SJCRH30 (cell line): ENCODE measurements at places on chromosomes 16 and 17.

GRCh38 chr17:75900691-75901533, 3.8 kb downstream of the MRPL38 start:
- DNase-seq: no peak

GRCh38 chr16:87123356-87124001, 193.7 kb downstream of the C16orf95 start:
- DNase-seq: no peak

- no peak for DNase-seq
Measured at GRCh38 chr16:29641561-29641960, 21.5 kb upstream of the SPN start.

DNA sequence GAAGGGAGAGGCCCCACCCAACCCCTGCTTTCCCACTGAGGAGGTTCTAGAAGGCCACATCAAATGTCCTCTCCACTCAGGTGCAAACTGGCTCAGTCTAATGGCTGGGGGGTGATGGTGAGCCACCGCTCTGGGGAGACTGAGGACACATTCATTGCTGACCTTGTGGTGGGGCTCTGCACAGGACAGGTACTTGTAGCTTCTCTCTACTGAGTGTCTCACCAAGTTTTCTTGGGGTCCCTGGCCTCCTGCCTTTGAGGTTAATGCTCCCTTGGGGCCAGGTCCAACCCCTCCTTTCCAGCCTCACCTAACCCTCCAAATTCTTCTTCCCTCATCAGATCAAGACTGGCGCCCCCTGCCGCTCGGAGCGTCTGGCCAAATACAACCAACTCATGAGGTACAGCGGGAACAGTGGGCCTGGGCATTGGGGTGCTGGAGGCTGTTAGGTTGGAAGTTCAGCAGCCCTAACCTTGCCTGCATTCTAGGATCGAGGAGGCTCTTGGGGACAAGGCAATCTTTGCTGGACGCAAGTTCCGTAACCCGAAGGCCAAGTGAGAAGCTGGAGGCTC, 5.7 kb downstream of the ENO3 start:
- no peak for DNase-seq

DNA sequence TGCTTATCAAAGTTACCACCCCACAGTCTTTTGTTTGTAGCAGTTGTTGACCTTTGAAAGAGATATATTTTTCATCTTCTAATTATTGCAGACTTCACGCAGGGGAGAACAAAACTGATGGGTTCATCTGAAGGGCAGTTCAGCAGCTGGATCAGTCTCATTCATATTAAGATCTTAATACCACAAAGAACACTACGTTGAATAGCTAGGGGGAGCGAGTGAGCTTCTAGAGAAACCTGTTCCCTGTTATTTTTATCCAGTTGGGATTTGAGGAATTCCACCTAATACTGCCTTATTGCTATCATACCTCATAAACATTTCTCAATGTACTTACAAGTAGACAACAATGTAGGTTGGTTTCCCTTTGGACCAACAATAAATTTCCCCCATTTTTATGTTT, 306.1 kb upstream of the KIF2B start:
- DNase-seq: peak; percentile 38

- DNase-seq: no peak
Measured at GRCh38 chr16:2782583-2783351, 4.6 kb downstream of the PRSS33 start.

DNA sequence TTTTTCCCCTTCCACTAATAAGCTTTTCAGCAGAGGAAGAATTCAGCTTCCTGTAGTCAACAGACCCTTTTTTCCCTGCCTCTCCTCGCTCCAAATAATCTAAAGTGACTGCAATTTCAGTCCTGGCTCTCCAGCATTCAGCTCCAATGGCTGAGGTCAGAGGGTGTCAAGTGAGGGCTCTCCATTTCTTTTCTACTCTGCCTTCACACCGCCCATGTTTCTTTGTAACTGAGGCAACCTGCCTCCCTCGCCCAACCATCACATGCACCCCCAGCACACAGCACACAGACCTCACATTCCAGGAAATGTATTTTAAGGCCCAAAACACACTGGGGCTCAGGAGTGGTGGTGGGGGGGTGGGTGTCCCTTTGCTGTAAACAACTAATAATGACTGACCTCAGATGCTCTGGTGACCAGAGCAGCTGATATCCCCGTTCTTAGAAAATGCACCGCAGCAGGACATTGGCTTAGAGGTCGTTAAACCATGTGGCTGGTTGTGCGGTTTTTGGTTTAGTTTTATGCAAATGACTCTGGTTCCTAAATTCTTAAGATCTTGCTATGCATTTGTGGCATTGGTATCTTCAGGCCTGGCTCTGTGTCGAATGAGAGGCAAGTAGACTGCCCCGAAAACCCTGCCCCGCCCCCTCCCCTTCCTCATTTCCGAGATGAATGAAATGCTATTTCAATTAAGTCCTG, 203.6 kb downstream of the ZFHX3 start:
- no peak for DNase-seq

DNA sequence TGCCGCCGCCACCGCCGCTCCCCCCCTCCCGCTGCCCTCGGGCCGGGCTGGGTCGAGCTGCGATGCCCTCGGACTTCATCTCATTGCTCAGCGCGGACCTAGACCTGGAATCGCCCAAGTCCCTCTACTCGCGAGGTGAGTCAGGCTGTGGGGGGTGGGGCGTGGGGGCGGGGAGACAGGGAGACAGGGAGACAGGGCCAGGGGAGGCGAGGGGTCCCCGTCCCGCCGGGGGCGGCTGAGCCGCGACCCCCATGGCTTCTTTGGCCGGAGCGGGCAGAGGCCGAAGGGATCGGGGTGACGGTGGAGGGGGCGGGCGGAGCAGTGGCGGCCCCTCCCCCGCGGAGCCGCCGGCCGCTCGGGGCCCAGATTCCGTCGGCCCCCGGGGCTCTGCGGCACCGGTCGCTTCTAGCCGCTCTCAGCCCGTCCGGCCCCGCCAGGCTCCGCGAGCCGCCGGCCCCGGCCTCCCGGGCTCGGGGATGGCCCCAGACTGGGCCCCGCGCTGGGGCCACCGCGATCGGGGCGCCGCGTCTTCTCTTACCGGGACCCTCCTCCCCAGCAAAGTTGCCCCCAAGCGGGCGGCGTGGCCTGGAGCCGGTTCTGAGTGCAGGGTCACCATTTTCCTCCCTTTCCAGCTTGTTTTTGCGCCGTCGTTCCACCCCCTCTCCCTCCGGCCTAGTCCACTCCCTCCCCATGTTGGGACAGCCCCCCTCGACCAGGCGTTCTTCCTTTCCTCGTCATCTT, 644 bp downstream of the NFAT5 start:
- peak; percentile 57 for DNase-seq

- DNase-seq: no peak
Measured at GRCh38 chr17:68505951-68506350, 6.3 kb upstream of the PRKAR1A start.

DNA sequence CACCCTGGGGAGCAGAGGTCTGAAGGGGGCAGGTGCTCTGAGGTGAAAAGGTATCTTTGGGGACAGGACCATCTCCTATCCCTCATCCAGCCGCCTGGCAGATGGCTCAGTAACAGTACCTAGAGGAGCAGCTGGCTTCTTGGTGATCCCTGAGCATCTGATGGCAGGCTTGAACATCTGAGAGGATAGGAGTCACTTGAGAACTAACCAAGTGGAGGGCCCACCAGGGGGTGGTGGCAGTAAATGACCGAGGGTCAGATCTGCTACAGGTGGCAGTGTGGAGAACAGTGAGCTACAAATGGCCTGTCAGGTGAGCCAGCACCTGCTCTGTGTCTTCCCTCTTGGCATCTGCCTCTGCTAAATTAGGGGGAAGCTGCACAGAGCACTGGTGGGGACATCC, 13.8 kb downstream of the HROB start:
- DNase-seq: no peak

DNA sequence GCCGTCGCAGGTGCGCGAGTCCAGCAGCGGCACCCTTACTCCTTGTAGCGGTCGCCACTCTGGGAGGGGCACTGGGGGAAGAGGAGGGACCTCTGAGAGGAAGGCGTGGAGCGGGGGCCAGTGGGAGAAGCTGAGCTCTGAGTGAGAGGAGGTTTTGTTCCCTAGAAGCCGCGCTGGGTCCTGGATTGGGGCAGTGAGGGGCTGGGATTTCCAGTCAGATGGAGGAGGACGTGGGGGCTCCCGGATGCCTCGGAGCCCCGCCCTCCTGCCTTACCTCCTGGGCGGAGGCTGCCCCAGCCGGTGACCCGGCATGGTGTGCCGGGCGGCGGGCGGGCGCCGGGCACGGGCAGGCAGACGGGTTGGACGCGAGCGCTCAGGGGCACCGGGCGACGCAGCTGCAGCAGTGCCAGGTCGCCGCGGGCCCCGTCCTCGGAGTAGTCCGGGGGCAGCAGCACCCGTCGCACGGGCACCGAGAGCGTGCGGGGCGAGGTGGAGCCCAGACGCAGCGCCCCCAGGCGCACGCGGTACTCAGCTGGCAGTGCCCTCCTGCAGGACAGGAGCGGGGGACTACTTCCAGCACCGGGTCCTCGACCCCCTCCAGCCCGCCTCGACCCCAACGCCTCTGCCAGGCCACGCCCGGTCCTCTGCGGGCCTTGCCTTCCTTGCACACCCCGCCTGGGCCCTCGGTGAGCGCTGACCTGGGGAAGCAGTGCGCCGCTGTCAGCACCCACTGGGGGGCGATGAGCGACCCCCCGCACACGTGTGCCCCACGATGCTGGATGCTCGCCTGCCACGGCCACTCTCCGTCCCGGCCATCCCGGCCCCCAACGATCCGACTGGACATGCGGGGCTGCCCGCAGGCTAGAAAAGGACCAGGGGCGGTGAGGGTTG, 2.0 kb downstream of the PRSS33 start:
- no peak for DNase-seq

GRCh38 chr16:8967132-8967821, 3.6 kb upstream of the USP7 start:
- DNase-seq: no peak
